ENCODE measurements at places on chromosomes 5 and 9.

GRCh38 chr9:136645352-136645902 is 17.3 kb upstream of the EGFL7 start:
- no peak for DNase-seq

- DNase-seq, result no peak
These were observed 73.4 kb upstream of the ANKH start for GRCh38 chr5:14944996-14945395.

- DNase-seq, result no peak
These were observed 66.6 kb downstream of the ZNF474 start for GRCh38 chr5:122195802-122196394.

- DNase-seq, result no peak
These were observed 17.6 kb downstream of the CDH6 start for GRCh38 chr5:31211098-31211497.

- DNase-seq, result no peak
These were observed 140.5 kb downstream of the SNX18 start for GRCh38 chr5:54658010-54658409.

DNA sequence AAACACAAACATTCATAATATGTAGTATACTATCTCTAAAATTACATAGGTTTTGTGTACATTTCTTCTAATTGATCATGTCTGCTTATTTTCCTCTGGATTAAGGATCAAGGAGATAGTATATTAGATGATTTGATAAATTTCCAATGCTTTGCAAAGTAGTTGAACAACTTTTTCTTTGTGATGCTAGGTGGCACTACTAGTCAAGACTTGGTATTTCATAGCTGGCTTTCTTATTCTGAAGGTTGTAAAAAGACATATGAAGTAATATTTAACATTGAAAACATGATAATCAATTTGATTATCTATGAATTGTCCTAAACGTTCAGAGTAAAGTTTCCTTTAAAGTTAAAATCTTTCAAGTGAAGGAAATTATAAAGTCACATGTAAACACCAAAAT is 106.1 kb upstream of the FGF10 start:
- no peak for DNase-seq

DNA sequence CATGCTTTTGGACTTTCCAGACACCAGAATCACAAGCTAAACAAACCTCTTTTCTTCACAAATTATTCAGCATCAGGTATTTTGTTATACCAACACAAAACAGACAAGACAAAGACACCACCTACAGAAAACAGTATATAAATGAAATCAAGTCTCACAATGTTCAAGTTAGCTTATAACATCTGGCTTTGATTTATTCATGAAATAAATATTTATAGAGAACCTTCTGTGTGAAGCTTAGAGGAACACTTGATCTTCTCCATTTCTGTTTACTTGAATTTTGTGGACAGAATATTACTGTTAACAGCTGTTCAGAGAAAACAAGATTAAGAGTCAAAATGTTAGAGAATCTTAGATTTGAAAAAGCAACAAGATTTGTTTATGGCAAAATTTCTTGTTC is 137.4 kb upstream of the PRR16 start:
- DNase-seq, result no peak

DNA sequence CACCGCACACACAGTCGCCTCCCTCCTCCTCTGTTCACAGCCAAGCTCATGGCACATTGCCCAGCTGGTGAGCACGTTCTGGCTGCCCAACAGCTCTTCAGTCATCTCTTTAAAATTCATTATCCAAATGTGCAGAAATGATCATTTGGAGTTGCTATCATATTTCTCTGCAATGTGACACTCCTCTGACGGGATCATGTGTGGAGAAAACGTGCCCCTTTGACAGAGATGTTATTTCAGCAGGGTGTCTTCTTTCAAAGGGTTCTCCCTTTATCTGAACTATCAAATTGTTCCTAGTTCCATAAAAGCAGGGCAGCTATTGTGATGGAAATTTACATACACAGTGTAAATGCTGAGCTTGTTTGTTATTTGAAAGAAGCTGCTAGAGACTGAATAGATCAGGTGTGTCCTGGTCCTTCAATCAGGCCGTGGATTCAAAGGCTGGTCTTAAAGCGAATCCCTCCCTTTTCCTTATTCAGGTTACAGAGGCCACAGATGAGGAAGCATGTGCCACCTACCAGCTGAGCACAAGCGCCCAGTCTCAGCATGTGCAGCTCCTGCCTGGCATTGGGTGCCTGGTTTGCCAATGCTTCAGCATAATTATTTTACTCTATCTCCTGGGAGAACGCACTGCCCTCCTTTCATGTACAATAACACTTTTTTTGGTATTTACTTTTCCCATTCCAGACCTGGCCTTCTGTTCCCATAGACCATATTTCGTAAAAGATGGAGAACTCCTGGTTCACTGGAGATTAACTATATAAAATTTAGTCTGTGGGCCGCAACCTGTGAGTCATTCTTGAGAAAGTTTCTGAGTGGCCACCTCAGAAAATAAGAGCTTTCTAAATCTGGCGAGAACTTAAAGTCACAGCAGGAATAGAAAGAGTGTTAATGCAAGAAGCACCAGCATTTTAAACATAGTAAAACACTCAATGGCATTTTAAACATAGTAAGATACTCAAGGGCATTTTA is 433.7 kb downstream of the ENC1 start:
- DNase-seq, result no peak

DNA sequence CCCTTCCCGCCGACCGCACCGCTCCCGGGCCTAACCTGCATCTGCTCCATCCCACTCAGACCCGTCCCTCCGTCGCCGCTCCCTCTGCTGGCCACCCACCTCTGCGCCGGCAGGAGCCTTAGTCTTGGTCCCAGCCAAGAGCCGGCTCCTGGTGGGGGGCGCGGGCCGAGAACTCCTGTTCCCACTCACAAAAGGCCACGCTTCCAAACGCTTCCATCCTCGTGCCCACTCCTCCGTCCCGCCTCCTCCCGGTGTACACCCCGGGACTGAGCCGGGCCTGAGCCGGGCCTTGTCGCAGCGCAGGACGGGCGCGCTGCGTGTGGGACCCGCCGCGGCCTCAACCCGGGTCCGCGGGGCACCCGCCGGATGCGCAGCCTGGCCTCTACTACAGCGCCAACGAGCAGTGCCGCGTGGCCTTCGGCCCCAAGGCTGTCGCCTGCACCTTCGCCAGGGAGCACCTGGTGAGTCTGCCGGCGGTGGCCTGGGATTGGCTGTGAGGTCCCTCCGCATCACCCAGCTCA is 7.5 kb downstream of the ADAMTS13 start:
- no peak for DNase-seq

GRCh38 chr5:68565427-68565826 is 349.9 kb downstream of the PIK3R1 start:
- no peak for DNase-seq

DNA sequence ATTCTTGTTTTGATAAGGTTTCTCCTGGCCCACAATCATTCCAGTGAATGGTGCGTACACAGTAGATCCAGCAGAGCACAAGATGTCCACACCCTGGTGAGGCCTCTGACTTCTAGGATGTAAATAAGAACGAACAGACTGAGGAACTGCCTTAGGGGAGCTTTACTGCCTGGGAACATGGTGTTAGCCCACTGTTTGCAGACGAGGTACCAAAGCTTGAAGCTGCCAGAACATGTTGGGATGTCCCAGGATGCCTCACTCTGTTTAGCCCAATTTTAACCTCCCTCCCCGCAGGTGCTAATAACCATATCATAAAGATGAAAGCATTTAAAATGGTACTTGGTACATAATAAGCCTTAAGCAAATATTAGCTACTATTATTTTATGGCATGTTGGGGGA is 3.5 kb downstream of the LECT2 start:
- no peak for DNase-seq

GRCh38 chr5:79202076-79202475 is 33.9 kb upstream of the JMY start:
- no peak for DNase-seq

- DNase-seq, result no peak
These were observed 1406.5 kb upstream of the ACO1 start for GRCh38 chr9:30977965-30978364.

GRCh38 chr9:72814083-72814597 is 138.7 kb downstream of the ALDH1A1 start:
- DNase-seq, result no peak

- DNase-seq, result no peak
These were observed 91.8 kb downstream of the PDE6A start for GRCh38 chr5:149852641-149853330.

- no peak for DNase-seq
These were observed 8.2 kb downstream of the SQSTM1 start for GRCh38 chr5:179828756-179829421.

DNA sequence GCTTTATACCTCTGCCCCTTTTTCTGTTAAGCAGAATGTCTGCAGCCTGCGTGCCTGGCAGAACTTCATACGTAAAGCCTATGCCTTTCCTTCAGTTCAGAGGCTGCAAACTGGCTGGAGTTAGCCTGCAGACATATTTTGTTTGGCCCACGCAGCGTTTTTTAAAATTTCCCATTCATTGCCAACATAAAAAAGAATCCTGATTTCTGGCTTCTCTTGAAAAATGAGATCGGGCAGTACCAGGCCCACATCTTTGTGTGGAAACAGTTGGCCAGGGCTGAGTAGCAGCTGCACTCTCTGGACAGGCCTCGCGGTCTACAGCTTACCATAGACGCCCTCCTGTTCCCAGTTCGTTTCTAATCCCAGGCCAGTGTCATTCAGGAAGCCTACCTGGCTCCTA is 104.4 kb downstream of the SMARCA2 start:
- DNase-seq, result no peak

- DNase-seq, result no peak
These were observed 447.8 kb downstream of the PLK2 start for GRCh38 chr5:58012102-58012501.

DNA sequence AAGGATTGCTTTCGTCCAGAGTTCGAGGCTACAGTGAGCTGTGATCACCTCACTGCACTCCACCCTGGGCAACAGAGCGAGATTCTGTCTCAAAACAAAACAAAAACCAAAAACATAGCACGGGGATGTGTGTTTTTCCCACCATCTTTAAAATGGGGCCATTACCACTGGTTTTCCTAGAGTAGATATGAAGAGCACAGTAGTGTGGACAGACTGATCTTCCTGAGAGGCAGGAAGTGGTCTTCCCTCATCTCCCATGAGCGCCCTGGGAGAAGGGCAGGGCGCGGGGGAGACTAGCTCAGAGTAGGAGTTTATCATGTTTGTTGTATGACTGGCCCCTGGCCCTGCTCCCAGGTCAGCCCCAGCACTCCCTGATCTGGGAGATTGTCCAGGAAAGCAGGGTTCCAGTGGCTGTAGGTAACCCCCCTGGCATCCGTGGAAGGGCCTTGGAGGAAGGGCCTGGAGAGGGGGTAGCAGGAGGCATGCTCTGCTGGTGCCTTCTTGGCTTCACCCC is 2.3 kb downstream of the SUSD3 start:
- no peak for DNase-seq

- no peak for DNase-seq
These were observed 31.9 kb downstream of the IRF1 start for GRCh38 chr5:132458651-132459030.

- DNase-seq, result no peak
These were observed 64.6 kb upstream of the FCN1 start for GRCh38 chr9:134982311-134982710.

- no peak for DNase-seq
These were observed 13.7 kb downstream of the YIPF5 start for GRCh38 chr5:144156767-144157171.

DNA sequence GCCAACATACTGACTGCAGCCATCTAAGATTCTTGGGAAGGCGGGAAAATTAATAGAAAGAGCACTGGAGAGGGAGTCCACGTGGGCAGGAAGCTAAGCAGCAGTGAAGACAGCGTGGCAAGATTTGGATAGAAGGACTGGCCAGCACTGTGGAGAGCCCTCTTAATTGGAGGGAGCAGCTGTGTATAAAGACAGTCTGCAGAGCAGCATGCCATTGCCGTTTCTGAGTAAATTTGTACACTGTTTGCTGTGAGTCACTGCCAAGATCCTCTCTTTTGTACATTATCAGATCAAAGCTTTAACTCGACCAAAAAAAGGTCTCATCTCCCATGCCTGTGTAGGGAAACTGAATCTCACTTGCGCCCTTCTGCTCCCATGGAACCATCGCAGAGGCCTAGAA is 45.3 kb downstream of the INSYN2B start:
- DNase-seq, result no peak

DNA sequence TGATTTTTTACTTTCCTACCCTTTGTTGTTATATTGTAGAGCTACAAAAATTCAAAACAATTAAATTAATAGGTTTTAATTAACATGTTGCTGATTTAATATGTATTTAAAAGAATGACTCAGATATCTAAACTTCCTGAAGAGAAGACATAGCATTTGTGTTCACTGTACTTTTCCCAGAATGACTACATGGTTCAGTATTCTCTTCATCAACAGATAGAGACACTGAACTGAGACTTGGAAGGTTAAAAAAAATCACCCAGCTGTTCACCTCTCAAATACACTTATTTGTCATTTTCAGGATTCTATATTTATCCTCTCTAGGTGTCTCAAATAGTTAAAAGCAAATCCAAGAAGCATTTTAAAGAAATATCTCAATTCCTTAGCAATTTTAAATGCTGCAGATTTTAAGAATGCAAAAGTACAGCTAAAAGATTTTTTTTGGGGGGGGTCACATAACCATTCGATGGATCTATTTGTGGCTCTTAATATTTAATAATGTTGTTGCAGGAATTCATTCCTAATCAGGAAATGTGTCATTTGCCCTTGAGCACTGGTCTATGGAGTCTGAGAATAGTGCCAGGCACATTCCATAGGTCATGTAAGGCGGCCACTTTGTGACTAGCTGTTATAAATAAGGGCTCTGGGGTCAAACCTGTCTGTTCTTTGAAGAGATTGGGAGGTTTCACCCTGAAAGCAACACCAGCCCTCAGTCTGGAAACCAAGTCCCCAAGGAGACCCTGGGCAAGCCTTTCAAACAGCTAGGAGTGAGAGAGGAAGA is 463.1 kb downstream of the NR2F1-AS1 start:
- no peak for DNase-seq

All from CD4-positive, alpha-beta memory T cell (primary cell).